ENCODE measurements at places on chromosomes 11 and 22.

GRCh38 chr11:26779074-26779865, 57.4 kb upstream of the SLC5A12 start:
- DNase-seq, result no peak

DNA sequence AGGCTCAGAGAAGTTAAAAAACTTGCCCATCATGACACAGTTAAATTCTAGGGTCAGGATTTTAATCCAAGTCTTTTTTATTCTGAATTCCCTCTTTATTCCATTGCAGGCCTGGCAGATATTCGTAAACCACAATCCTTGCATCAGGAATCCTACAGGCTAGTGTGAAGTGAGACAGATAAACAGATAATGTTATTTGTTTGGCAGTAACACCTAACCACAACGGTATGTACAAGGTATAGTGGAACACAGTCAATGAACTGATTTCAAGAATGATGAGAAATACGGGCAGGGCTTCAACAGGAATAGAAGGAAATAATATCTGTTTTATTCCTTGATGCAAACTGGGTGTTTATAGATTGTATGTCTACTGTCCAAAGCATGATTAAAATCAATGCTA, 32.0 kb upstream of the NARS2 start:
- DNase-seq, result no peak

- DNase-seq, result no peak
These were observed 261.9 kb upstream of the LUZP2 start for GRCh38 chr11:24234822-24235508.

DNA sequence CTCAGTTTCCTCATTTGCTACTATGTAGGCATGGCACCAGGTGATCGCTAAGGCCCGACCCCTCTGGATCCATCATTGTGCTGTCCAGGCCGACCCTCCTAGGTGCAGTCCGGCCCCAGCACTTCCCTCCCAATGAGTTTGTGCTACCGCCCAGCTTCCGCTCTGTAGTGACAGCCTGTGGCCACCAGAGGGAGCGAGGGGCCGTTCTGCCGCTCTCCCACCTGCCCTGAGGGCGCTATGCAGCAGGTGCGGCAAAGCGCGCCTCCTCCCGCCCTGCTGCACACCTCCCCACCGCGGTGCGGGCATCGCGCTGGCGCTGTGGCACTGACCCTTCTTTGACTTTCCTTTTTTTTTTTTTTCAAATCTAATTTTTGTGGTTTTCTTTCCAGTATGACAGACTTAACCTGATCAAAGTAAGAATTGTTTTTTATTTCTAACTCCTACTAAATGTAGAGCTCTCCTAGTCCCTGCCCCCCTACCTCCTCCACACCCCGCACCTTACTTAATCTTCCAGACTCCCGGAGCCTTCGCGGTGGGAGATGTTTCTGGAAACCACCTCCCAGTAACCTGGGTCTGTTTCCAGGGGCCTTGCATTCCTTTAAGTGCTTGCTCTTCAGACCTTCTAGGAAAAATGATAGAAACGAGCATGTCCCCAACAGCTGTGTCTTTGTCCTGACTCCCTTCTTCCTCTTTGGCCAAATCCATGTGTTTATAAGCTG, 73.7 kb downstream of the SCN3B start:
- peak; percentile 55 for DNase-seq

- DNase-seq, result peak; percentile 29
These were observed 6.0 kb upstream of the CARD10 start for GRCh38 chr22:37525073-37525745.

- no peak for DNase-seq
These were observed 26.5 kb upstream of the TMPRSS4 start for GRCh38 chr11:118050208-118050891.

DNA sequence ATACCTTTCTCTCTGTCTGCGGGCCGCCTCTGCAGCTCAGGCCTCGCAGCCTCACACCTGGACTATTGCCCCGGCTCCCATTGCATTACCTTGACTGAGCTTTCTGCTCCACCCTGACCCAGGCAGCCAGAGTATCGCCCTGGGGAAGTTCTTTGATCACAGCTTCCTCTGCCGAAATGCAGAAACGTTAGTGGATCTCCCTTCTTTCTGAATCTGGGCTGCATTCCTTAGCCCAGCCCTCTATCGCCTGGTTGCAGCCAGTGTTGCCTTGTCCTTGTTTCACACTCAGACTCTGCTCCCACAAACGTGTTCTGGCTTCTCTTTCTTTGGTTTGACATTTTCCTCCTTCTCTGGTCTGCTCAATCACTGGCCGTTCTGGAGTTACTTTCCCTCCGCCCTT, 195.7 kb downstream of the ADAMTS15 start:
- no peak for DNase-seq

GRCh38 chr11:35237860-35238715, 99.1 kb downstream of the CD44 start:
- peak; percentile 32 for DNase-seq

GRCh38 chr22:31475800-31476199, 13.8 kb downstream of the EIF4ENIF1 start:
- DNase-seq, result no peak

DNA sequence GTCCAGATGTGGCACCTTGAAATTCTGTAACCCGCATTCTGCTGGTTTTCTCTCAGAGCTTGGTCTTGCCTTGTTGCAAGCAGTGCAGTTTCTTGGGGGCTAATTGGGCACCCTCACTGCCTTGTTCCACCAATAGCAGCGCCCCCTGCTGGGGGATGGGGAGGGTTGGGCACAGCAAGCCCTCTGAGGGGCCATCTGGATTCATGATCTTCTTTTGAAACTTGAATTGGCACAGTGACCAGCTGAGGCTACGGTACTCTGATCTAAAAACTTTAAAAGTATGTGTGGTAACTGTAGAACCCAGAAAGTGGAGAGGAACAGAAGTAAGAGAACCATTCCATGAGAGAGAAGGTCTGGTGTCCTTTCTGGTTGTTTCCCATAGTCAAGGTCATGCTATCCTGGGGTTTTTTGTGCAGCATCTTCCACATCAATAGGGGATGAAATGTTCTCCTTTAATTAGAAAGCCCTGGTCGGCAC, 64.2 kb downstream of the MED15 start:
- peak; percentile 40 for DNase-seq

GRCh38 chr11:71998649-71999310, at the start of gene IL18BP:
Gene IL18BP, plus strand, starts transcription at chr11:71998909. Its CDS starts 1,076 bp downstream, at chr11:71999985.
- DNase-seq, result no peak

DNA sequence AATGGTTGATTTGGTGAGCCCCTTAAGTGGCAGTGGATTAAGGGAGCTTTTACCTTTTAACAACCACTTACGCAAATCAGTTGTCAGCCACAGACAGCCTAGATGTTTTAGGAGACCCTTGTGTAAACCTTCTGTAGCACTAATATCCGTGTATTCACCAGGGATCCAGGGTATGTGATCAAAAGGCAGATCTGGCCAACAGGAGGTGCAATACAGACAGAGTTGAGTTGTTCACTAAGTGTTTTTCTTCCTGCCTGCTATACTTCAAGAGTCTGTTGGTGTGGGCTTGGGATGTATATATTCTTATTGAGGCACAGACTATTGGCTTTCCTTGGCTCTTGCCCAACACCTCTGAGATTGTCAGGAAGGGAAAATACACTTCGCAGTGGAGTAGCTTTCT, 175.1 kb downstream of the FAT3 start:
- no peak for DNase-seq

- DNase-seq, result no peak
These were observed 1.4 kb downstream of the POU2AF2 start for GRCh38 chr11:111246956-111247355.

- peak; percentile 29 for DNase-seq
These were observed 697 bp downstream of the RNF169 start for GRCh38 chr11:74749127-74749964.

- no peak for DNase-seq
These were observed 160.5 kb upstream of the TBCEL start for GRCh38 chr11:120863359-120863758.

GRCh38 chr22:49488943-49489342, 338.7 kb downstream of the BRD1 start:
- no peak for DNase-seq

- no peak for DNase-seq
These were observed 89.5 kb upstream of the KCNQ1OT1 start for GRCh38 chr11:2789331-2789730.

GRCh38 chr11:105034813-105035620, at the start of gene CASP1:
Gene CASP1, minus strand, starts transcription at chr11:105035144. Its CDS starts 31 bp downstream, at chr11:105035113.
- peak; percentile 24 for DNase-seq

GRCh38 chr11:98365941-98366340, 654.8 kb upstream of the CNTN5 start:
- no peak for DNase-seq

DNA sequence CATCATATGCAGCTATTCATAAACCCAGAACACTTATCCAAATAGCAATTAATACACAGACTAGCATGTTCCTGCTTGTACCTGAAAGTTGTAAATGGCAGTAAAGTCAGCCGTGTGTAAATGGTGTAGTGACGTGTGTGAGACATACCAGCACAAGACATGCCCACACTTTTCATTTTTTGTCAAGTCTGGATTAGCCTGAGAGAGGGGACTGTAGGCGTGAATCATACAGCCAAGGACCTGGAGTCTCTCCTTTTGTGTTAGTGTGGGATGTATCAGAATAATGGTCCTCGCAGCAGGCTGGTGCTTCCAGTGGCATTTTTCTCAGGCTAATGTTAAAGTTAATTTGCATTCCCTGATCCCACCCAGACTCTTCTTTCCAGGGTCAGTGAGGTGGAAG, 116.8 kb upstream of the BMAL1 start:
- DNase-seq, result no peak

DNA sequence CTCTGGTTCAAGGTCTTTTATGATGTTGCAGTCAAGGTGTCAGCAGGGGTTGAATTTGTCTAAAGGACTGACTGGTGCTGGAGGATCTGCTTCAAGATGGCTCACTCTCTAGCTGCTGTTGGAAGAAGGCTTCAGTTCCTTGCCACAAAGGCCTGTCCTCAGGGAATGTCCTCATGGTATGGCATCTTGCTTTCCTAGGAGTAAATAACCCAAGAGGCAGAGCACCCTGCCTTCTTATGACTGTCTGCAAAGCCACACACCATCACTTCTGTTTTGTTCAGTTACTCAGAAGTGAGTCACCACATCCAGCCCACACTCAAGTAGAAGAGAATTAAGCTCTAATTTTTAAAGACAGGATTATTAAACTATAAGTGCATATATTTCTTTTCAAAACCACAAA, 45.2 kb downstream of the PLAAT5 start:
- no peak for DNase-seq

GRCh38 chr11:133541720-133542095, 9.4 kb upstream of the OPCML start:
- no peak for DNase-seq

- no peak for DNase-seq
These were observed 846.4 kb downstream of the DLG2 start for GRCh38 chr11:84780689-84781293.

DNA sequence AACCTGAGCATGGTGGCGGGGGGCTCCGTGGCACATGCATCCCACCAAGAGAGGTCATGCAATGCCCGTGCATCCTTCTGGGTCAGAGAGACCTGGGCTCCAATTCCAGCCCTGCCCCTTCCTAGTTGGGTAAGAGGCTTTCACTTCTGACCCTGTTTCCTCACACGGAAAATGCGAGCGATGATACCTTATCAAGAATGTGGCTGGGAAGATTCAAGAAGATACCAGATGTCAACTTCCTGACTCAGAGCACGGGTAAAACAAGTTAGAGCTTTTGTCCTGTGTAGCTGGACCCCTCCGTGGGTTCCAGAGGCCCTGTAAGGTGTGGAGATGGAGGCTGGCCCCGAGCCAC, 8.7 kb upstream of the DGKZ start:
- DNase-seq, result no peak

- no peak for DNase-seq
These were observed 53.1 kb upstream of the WNT11 start for GRCh38 chr11:76259299-76259908.

DNA sequence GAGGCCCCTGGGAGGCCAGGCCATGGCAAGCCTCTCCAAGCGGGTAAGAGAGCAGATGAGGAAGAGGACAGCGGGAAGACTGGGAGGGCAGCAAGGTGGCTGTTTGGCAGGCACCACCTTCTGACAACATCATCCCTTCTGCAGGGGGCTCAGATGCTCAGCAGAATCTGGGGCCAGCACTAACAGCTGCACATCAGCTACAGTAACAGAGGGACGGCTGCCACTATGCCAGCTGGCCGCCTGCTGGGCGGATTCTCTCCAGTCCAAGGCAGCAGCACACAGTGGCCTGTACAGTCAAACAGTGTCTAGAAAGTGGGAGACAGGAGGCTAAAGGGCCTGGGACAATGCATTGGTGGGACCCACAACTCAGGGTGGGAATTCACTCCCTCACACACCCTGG, 10.7 kb upstream of the TXN2 start:
- DNase-seq, result no peak

GRCh38 chr11:66593303-66593635, 284 bp downstream of the CCS start:
- no peak for DNase-seq

- no peak for DNase-seq
These were observed 7.2 kb downstream of the CLMP start for GRCh38 chr11:123187665-123188507.

- DNase-seq, result no peak
These were observed 26.1 kb upstream of the ADA2 start for GRCh38 chr22:17245341-17245740.

GRCh38 chr11:9057888-9058287, 33.5 kb downstream of the SCUBE2 start:
- no peak for DNase-seq
